ENCODE measurements at places on chromosomes 11 and 22.

- DNase-seq, result no peak
Observed at GRCh38 chr22:39655004-39655579, 84.5 kb downstream of the CACNA1I start.

DNA sequence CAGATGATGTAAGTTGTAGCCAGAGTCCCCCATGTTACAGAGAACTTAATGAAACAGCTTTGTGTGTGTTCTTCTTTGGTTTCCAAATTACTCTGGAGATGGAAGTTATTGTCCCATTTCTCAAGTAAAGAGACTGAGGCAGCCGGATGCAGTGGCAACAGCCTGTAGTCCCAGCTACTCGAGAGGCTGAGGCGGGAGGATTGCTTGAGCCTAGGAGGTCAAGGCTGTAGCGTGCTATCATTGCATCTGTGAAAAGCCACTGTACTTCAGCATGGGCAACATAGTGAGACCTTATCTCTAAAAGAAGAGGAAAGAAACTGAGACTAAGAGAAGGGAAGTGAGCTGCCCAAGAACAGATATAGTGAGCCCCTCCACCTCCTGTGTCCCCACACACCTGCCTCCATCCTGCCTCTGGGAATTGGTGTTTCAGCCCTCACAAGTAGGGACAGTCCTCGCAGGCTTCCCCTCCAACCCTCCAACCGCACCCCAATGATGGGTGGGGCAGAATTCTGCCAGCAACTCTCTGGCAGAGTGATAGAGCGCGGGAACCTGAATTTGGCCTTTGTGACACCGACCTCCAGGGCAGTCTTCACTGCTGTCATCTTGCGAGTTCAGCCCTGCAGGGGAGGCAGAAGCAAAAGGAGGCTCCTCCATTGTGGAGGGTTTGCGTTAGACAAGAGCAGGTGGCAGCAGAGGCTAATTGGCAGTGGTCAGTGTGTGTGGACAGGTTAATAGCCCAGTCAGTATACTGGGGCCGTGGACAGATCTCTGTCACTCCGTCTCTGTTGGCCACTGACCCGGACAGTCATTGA, 1.6 kb downstream of the PDXP start:
- no peak for DNase-seq

DNA sequence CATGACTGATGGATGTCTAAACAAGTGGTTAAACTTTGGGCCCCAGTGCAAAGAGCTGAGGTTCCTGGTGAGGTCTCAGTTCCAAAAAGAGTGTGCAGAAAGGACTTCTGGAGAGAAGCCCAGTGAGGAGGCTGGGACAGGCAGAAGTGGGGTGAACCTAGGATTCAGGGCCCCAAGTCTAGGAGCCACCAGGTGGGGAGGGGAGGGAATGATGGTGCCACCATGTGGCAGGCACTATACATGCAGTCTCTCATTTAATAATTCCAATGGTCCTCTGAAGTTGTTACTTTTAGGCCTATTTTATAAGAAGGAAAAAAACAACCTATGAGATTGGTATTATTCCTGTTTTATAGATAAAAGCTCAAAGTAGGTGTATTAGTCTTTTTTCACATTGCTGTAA, 102.0 kb downstream of the INSC start:
- DNase-seq, result no peak

GRCh38 chr22:41223535-41223934, 17.2 kb downstream of the CHADL start:
- no peak for DNase-seq

DNA sequence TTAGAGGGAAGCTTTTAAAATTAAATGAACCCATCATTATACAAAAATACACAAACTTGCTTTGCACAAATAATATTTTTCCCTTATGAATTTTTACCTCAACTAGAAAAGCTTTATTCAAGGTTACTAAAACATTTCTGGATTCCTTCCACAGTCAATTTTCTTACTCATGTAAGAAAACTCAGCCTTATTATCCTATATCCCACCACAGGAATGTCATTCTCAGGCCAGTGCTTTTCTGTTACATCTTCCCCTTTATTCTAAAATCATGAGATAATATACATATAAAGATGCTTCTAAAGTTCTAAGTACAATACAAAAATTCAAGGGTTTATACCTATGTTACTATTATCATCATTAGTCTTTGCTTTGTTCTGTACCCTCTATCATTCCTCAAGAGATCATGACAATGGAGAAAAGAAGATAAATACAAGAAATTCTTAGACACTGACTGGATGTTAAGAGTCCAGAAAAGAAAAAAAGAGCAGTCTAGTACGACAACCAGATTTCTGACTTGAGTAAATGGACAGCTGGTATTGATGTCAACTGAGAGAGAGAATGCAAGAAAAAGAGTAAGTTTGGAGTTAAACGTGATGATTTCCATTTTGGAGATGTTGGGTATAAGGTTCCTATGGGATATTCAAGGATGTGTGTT, 60.3 kb downstream of the MTMR2 start:
- no peak for DNase-seq

- peak; percentile 97 for DNase-seq
Observed at GRCh38 chr11:355581-356458, 13.5 kb upstream of the B4GALNT4 start.

DNA sequence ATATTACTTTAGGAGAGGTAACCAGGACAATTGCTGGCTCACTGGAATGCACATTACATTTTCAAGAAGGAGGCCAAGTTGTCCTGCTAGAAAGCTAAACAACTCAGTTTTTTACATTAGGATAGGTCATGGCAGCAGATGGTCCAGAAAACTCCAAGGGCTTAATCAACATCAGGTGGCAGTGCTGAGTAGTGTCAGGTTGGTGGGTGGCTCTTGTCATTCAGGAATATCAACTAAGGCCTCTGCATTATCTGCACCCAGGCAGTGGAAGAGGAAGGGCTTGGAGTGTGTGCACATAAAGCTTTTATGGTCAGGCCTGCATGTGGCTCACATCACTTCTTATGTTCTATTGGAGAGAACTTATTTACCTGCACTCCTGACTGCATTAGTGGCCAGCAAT, 32.2 kb upstream of the OR4B1 start:
- no peak for DNase-seq

DNA sequence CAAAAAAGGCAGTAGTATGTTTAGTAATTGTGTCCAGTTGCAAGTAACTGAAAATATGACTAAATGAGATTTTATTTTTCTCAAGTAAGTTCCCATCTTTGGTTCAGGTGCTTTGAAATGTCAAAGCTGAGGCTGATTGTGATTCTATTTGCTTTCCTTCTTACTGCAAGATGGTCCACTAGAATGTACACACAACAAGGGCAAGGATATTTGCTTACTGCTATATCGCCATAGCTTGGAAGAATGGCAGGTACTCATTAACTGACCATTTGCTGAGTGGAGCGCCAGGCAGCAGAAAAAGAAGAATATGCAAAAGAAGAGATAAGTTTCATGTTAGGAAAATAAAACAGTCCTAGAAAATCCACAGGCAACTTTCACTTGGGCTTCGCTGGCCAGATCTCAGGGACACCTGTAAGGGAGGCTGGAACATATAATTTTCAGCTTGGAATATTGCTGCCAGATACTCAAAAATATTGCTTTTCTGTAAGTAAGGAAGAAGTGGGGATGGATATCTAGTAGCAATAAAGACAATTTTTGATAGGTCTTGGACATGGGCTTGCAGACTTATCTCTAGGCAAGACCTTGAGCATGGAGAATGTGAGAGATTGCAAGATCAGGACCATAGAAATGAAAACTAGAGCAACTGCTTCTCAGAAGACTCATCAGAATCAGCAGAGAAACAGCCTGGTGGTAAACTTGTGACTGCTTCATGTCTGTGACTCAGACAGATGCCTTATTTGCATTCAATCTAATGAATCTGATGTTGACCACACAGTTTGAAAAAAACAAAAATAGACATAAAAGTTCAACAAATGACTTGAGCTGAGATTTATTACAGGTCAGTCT, 44.8 kb upstream of the OR9Q1 start:
- DNase-seq, result no peak

DNA sequence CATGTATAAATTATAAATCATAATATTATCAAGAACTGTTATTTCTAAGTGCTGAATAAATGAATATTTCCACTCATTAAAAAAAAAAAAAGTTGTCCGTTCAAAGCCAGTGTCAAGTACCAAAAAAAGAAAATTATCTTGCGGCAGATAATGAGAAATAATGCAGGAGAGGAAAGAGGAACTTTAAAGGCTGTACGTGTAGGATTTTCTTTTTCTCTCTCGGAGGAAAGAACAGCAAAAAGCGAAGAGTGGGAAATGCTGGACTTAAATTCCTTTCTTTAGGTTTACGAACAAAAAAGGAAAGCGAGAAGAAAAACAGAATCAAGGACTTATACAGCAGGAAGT, 999 bp upstream of the CCDC83 start:
- no peak for DNase-seq

GRCh38 chr11:76765863-76766350, 17.2 kb upstream of the TSKU start:
- no peak for DNase-seq

- peak; percentile 16 for DNase-seq
Observed at GRCh38 chr11:12599408-12600143, 74.6 kb upstream of the TEAD1 start.

DNA sequence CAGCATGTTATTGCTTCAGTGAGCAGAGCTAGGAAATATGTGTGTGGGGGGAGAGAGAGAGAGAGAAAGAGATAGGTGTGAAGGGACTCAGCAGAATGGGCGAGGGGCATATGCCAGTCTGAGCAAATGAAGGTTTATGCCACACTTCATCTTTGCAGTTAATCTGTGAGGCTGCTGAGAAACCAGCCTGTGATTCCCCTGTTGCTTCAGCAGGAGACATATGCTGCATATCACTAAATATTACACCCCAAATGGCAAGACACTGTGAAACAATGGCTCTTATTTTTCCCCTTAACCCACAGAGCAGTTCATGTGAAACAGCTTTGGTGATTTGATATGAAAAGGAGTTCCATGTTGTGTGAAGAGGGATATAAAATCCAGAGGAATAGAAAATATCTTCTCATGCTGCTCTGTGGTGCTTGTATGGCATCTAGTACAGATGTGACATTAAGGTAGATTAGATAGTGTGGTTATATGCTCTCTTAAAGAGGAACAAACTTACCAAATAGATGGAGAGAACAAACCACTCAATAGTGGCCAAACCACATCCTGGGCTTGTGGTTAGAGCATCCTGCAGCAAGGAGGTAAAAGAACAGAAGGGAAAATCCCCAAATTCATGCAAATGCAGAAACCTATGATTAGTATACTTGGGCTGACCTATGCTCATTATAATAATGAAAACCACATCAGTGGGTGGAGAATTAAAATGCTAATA, 864.2 kb downstream of the FAM181B start:
- DNase-seq, result no peak

GRCh38 chr11:108663154-108663877, 1.6 kb upstream of the DDX10 start:
- DNase-seq, result no peak

DNA sequence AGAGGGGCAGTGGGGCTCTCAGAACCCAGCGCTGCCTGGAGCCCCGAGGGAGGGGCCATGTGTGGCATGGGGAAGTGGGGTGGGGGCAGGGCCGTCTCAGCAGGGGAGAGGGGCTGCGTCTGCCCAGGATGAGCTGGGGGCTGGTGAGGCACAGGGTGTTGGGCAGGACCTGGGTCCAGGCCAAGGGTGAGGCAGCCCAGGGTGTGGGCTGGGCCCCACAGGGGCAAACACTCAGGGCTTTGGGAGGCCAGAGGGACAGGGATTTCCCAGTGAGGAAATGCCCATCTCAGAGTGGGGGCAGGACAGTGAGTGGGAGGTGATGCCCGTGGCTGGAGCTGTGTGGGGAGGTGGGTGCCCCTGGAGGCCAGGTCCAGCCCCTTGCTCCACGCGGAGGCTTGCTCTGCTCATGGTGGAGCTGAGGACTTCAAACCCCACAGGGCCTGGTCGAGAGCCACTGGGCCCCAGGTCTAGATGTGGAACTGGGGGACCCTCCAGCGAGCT, 5.4 kb downstream of the PLXNB2 start:
- peak; percentile 35 for DNase-seq

DNA sequence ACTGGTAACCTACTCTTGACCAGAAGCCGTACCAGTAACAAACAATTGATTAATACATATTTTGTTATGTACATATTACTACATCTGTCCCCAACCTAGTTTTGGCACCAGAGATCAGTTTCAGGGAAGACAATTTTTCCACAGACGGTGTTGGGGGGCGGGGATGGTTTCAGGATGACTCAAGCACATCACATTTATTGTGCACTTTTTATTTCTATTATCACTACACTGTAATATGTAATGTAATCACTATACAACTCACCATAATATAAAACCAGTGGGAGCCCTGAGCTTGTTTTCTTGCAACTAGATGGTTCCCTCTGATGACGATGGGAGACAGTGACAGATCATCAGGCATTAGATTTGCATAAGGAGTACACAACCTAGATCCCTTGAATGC, 15.5 kb downstream of the DGCR8 start:
- no peak for DNase-seq

GRCh38 chr11:119315131-119316015, 1.6 kb downstream of the MCAM start:
- peak; percentile 82 for DNase-seq

DNA sequence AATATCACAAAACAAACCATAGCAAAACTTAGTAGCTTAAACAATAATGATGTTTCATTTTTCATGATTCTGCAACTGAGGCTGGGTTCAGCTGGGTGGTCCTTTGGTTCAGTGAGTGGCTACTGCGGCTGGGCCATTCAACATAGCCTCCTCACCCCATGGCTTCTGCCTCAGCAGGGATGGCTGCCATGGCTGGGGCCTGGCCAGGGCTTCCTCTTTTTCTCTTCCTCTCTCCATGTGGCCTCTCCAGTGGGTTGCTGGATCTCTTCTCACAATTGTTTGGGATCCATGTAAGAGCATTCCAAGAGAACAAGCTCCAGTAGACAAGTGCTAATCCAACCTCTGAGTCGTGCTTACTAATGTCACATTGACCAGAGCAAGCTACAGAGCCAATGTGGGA, 248.6 kb upstream of the PLET1 start:
- DNase-seq, result no peak

DNA sequence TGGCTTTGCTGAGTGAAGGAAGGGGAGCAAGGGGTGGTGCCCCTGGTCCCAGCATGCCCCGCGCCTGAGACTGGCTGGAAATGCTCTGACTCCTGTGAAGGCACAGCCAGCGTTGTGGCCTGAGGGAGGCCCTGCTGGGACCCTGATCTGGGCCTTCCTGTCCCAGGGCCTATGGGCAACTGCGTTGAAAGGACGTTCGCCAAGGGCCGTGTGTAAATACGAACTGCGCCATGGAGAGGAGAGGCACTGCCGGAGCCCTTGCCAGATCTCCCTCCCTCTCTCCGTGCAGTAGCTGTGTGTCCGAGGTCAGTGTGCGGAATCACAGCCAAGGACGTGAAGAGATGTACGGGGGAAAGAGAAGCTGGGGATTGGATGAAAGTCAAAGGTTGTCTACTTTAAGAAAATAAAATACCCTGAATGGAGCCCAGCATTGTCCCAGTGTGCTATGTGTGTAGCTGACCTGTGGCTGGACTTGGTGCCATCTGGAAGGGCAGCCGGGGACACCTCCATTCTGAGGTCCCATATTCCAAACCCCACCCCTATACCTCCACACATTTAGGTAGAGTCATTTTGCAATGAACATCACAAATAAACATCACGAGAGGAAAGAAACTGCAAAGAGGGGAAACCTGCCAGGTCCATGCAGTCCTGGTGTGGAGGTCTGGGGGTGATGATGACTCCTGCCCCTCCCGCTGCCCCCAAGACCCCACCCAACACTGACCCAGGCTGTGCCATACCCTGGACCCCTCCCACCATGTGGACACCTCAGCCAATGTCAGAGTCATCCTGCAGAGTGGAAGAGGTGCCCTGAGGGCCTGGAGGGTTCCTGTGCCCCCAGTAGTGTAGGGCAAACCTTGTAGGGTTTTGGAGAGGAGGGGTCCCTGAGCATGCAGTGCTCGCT, 16.9 kb downstream of the RSPH14 start:
- DNase-seq, result peak; percentile 45

- DNase-seq, result no peak
Observed at GRCh38 chr11:57459164-57460021, 935 bp upstream of the RTN4RL2 start.
